ENCODE measurements at places on chromosomes 1 and 21. TPM values are rescaled to one million over a fixed set of nuclear protein-coding genes. Genes with fewer than 3 reads are reported as not detected.

The C1orf210 gene
- not detected for total RNA-seq

The RNU1-2 gene
- under 0.01 TPM for total RNA-seq

The IFI44L gene
- total RNA-seq = 4.8 TPM

The OXCT2 gene
- 3.4 TPM for total RNA-seq

The COA7 gene
- 12.4 TPM for total RNA-seq

The TEX38 gene
- total RNA-seq = not detected

The POGZ gene
- total RNA-seq = 34.9 TPM

The UQCRHL gene
- 1.6 TPM for total RNA-seq

The UBL4B gene
- 0.32 TPM for total RNA-seq

The PCBP3 gene
- 5.8 TPM for total RNA-seq

The CLK2 gene
- 27.6 TPM for total RNA-seq

The PLEKHN1 gene
- total RNA-seq = 0.91 TPM

The KRTAP13-2 gene
- not detected for total RNA-seq

The C1orf167 gene
- 0.52 TPM for total RNA-seq

The FCGR3A gene
- total RNA-seq = not detected

The UBE4B gene
- 64.2 TPM for total RNA-seq

The SMCP gene
- not detected for total RNA-seq

The METTL18 gene
- 9.0 TPM for total RNA-seq

The OR2T35 gene
- not detected for total RNA-seq

The TRAF5 gene
- total RNA-seq = 11.7 TPM

The ATP1A4 gene
- total RNA-seq = not detected

The GBP7 gene
- total RNA-seq = not detected

The CATSPERE gene
- total RNA-seq = 2.4 TPM

The TRPM2 gene
- under 0.01 TPM for total RNA-seq

The CRP gene
- not detected for total RNA-seq

The LAMC1 gene
- 238 TPM for total RNA-seq

The NGF gene
- total RNA-seq = 7.2 TPM

The PITHD1 gene
- total RNA-seq = 41.4 TPM

The NPHS2 gene
- total RNA-seq = not detected

The S100A7A gene
- not detected for total RNA-seq

The FNDC7 gene
- total RNA-seq = 0.22 TPM

The ESPN gene
- total RNA-seq = under 0.01 TPM

The MKNK1 gene
- 18.6 TPM for total RNA-seq

The BMP8B gene
- not detected for total RNA-seq

The TMPRSS15 gene
- not detected for total RNA-seq

The ADAR gene
- 128 TPM for total RNA-seq

The S100A14 gene
- total RNA-seq = not detected

The CD2 gene
- not detected for total RNA-seq

The TENT5C gene
- 8.0 TPM for total RNA-seq

The LCE3C gene
- total RNA-seq = not detected

The VWA5B1 gene
- not detected for total RNA-seq

The LENEP gene
- not detected for total RNA-seq

Data from articular chondrocyte of knee joint (primary cell).